Bone marrow (tissue), 2 donors: ENCODE measurements at places on chromosomes 12 and 14.
A peak's percentile ranks its signal among the peaks of the same experiment; 100 is the strongest.

DNA sequence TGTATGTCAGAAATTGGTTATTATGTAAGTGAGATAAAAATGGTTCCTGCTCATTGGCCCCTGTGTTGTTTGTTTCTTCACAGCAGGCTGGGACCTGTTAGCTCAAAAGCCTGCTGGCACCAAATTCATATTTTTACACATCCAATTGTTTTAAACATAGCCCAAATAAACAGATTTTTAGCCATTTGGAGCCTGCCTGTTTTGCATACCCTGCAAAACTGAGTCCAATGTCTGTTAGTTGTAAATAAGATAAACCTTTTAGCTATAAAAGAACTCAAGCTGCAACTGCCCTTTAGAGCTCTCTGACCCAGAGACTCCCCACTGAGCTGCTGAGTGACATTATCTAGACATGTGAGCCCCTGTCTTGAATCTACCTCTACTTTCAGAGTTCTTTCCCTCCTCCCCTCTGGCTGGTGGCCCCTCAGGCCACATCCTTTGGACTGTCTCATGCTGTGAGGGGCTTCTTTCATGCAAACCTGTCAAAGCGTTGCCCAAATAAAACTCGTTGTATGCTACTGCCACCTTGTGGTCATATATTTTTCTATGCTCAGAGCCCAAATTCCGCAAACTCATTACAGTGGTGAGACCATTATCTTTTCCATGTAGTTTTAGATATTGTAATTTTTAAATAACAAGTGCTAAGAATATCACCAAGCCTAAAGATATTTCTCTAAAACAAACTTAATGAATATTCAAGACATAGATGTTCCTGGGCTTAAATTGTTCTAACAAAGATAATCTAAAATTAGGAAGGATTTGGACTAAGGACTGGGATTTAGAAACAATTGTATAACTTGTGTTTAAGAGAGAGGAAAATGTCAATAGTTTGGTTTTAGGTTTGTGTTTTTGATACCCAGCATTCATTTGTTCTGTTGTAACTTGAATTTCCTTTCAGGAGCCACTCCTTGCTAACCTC lies 337.9 kb downstream of the AACS start:
- no peak for DNase-seq

- no peak for DNase-seq
These were observed 197.1 kb downstream of the RGS6 start for GRCh38 chr14:72129291-72129690.

- DNase-seq = no peak
These were observed 105.1 kb upstream of the AMIGO2 start for GRCh38 chr12:47184813-47185212.

GRCh38 chr12:92848740-92849139 lies 80.4 kb downstream of the EEA1 start:
- DNase-seq = no peak

DNA sequence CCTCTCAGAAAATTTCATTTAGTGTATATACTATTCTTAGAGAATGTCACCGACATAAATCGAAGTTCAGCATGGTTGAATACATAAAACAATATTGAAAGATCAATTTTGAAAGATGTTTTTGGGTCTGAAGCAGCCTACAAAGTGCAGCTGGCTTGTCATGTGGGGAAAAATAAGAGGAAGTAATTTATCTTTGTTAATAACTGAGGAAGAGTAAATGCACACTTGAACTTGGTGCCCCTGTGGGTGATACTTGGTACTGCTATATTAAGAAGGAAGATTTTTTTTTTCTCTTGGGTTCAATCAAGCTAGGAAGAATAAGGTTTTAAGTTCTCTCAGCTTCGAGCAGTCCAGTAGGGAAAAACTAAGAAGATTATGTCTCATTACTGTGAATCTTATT lies 661.3 kb downstream of the RPL10L start:
- no peak for DNase-seq

- no peak for DNase-seq
These were observed 65.8 kb upstream of the DACT1 start for GRCh38 chr14:58571769-58572472.

GRCh38 chr14:85074955-85075354 lies 455.0 kb upstream of the FLRT2 start:
- no peak for DNase-seq

DNA sequence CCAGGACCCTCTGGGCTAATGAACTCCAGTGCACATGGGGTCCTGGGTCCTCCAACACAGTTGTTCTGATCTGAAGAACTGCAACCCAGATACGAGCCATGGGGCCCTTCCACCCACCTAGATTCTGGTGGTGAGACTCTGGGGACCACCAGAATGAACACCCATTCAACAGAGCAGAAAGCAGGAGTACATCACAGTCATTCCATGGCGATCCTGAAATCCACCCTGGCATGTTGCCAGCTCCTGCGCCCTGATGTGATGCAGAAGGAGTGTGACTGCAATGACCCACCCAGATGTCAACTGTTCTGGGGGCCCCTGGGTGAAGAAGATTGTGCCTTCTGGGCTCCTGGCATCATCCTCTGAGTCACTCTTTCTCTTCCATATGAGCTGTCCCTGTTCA lies 211.6 kb downstream of the KIF26A start:
- no peak for DNase-seq

DNA sequence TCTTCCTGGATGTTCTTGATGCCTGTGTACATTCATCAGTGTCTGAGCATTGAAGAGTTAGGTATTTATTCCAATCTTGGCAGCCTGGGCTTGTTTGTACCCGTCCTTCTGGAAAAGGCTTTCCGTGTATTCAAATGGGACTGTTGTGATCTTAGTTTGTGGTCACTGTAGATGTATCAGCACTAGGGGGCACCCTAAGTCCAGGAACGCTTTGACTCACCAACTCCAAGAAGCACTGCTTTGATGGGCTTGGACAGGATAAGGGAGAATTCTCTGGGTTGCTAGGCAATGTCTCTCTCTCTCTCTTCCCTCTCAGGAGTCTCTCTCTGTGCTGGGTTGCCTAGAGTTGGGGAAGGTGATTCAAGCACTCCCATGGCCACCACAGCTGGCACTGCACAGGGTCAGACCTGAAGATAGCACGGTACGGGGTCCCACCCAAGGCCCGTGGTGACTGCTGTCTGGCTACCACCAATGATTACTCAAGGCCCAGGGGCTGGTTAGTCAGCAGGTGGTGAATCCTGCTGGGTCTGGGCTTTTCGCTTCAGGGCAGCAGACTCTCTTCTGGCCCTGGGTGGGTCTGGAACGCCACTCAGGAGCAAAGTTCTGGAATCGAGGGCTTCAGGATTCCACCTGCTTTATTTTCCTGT lies 211.1 kb upstream of the RGS6 start:
- no peak for DNase-seq

DNA sequence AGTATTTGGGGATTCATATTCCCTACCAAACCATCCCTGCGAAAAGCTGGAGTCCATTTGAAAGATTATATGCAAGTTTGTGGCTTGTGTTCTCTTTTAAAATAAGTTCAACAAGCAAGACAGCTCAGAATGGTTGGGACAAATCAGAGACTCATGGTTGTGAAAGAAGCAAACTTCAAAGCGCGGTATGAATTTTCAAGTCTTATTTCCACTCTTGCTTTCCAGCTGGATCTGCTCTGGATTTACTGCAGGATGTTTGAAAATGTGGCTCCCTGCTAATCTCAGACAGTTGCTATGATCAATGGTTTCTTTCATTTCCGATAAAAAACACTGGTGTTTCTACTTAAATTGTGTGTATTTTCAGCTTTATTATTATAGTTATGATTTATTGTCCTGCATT lies 477.5 kb downstream of the RAD51B start:
- no peak for DNase-seq

- DNase-seq = no peak
These were observed 78.5 kb upstream of the RASSF3 start for GRCh38 chr12:64531665-64532334.

DNA sequence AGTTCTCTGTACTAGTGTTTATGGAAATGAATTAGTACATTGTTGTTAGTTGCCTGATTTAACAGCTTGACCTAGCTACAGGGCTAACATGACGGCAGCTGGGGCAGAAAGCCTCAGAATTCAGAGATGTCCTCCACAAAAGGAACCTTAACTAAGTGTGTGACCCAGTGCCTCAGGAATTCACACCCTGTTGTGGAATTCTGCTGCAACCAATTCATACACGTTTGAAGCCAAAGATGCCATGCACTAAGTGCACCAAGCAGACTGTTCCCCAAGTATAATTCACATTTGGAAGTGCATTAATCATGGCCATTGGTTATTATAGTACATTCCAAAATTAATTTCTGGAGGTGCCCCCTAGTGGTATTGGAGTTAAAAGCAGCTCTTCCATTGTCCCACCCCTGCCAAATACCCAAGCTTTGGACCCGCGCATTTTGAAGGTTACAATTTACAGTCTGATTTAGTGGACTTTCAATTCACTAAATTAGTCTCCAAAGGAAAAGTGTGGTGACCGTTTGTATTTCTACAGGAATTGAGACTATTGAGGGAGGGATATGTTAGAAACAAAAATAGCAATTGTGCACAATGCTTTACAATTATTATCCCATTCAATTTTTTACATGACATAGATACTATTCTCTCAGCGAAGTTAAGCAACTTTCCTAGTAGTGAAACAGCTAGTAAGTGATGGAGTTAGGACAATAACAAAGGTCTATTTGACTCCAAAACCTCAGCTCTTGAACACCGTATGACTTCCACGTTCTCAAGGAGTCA lies 85.9 kb downstream of the PAX9 start:
- no peak for DNase-seq

DNA sequence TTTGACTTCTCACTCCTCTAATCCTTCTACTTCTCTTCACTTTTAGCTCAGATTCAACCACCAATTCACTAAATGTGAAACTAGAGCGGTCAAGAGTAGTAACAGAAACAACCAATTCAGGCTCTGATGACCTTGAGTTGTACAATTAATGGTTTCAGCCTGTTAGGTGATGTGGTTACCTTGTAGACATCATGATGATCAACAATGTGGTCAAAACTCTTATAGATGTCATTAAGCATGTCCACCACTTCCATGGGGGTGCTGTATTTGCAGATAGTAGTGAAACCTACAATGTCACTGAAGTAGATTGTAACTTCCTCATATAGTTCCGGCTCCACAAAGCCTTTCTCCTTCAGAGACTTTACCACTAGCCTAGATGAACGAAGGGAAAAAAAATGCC lies 54.1 kb upstream of the PLBD1 start:
- DNase-seq = no peak

DNA sequence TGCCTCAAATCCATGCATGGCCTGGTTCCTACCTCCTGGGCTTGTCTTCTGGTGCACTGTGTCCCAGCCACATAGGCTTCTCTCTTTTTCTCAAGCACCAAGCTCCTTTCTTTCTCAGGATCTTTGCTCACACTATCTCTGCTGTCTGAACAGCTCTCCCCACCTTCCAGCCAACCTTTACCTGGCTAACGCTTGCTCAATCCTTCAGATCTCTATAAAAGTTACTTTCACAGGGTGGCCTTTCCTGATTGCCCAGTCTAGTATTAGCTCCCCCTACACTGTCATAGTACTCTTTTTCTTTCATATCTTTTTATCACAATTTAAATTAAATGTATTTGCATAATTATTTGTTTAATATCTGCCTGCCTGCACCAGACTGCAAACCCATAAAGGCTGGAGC lies 3.8 kb downstream of the PARP11 start:
- DNase-seq = no peak

- peak; percentile 5 for DNase-seq
These were observed 163.4 kb downstream of the SAMD4A start for GRCh38 chr14:54730156-54730961.

- peak; percentile 33 for DNase-seq
These were observed 717 bp downstream of the PPHLN1 start for GRCh38 chr12:42326541-42327226.

GRCh38 chr14:77151245-77151644 lies 9.7 kb upstream of the ZDHHC22 start:
- no peak for DNase-seq

GRCh38 chr12:6613015-6613775 lies 6.0 kb upstream of the CHD4 start:
- DNase-seq = no peak
